NCI-H1105 treated with DMSO at 0.1 percent for 48 hours (cell line): ENCODE measurements at places on chromosomes 1 and 21.

- DNase-seq = no peak
Measured at GRCh38 chr1:56450004-56450666, 129.2 kb downstream of the PLPP3 start.

GRCh38 chr21:26844258-26845065 is 747 bp downstream of the ADAMTS1 start:
- DNase-seq = no peak

DNA sequence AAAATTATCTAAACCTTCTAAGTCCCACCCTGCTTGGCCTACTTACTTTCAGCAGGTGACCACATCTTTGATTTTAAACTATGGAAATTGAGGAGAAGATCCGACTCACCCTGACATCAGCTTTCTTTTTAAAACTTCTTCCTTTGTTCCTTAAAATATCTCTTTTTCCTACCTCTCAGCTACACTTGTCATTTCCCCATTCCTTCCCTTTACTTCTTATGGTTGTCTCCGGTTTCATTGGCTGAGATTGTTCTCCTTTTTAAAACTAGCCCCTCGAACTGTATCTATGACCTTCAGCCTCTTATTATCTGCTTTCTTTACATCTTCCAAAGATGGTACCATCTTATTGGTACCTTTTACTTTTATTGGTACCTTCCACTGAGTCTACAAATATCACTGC is 87.8 kb upstream of the NRIP1 start:
- no peak for DNase-seq

DNA sequence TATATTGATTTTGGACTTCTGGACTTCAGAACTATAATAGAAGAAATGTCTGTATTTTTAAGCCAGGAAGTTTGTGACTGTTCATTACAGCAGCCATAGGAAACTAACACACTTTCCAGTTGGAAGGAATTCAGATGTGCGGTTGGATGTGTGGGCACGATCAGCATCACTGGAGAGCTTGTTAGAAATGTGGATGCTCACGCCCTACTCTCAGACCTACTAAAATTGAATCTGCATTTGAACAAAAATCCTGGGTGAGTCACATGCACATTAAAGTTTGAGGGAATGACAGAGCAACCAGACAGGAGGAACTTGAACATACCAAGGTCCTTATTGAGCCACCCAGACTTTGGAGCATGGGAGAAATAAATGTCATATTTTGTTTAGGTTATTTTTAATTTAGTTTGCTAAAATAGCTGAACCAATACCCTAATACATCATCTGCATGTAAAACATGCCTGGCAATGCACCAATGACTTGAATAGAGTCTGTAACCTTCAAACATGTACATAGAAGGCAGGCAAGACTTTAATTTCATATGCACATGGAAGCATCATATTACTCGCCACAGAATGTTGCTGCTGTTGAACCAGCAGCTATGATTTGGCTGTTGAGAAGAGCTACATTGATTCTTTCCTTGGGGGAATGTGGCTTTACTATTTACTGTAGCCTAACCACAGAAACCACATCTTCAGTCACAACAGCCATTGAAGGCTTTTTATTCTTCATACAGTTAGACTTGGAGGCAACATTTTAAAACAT is 346.2 kb downstream of the BARHL2 start:
- no peak for DNase-seq

GRCh38 chr1:44949286-44949685 is 37.1 kb downstream of the EIF2B3 start:
- no peak for DNase-seq

DNA sequence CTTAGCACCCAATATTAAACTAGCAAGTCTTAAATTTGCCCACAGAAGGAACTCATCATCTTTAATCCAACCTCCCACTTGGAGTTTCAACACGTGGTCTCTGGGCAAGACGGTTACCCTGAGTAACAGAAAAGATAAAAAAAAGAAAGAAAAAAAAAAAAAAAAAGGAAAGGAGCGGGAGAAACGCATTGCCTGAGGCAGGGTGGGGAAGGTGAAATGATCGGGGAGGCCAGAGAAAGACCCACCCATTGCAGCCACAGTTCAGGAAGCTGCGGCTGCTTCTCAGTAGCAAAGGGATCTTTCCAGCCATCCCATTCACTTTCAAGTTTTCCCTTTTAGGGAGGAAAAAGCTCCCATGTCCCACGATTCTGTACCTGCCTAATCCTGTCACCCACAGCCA is 32.0 kb upstream of the OTUD3 start:
- no peak for DNase-seq

DNA sequence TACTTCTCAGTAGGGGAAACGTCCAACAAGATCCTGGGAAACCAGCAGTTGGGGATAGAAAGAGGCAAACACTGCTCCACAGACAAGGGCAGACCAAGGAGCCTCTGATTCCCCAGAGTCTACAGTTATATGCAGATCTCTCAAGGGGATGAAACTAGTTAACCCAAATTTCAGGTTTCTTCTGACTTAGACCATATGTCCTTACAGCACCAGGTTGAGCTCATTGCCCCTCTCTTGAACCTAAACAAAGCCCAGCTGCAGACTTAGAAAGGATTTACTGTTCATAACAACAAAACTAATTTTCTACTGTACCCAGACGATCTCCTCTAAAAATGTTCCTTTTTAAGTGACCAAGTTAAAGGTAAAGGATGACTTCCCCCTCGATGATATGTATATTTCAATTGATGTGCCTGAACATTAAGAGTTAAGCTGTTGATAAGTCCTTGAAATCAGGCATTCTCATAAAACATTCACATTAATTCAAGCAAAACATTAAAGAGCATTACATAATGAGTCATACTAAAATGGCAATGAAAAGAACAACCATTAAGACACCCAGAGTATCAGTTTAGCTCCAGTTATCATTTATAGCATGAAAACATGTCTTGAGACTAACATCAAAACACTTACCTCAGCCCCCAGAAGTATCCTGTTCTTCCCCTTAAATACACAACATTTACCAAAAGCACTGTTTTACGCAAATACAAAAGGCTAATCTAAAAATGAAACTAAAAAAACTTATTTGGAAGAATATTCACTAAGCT is 24.1 kb downstream of the SMYD3 start:
- DNase-seq = no peak

GRCh38 chr1:29289493-29289892 is 53.2 kb downstream of the PTPRU start:
- no peak for DNase-seq

GRCh38 chr21:35478161-35479064 is 429.3 kb upstream of the RUNX1 start:
- DNase-seq = no peak

DNA sequence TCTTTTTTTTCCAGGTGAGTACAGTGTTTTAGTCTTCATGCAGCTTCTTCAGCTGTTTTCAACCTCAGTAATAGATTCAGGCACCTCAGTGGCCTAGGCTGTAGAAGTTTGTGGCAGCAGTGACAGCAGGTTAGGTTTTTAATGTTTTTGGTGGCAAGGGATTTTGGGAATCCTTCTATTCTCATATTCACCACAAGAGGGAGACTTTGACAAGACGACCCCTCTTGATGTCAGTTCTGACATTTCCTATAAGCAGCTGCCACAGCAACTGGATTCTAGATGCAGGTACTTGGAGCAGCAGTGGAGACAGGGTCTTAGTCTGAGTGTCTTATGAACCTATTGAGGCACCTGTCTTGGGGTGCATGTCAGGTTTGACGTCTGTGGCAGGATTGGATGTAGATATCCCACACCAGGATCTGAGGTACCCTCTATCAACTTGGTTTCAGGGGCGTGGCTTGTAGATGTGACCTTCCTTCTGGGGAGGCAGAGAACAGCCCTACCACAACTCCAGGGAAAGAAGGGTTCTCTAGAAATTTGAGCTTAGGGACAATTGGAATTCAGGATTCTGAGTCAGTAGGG is 1104.2 kb upstream of the TMPRSS15 start:
- DNase-seq = peak; percentile 18

- DNase-seq = no peak
Measured at GRCh38 chr1:222095606-222096475, 354.0 kb upstream of the DUSP10 start.

DNA sequence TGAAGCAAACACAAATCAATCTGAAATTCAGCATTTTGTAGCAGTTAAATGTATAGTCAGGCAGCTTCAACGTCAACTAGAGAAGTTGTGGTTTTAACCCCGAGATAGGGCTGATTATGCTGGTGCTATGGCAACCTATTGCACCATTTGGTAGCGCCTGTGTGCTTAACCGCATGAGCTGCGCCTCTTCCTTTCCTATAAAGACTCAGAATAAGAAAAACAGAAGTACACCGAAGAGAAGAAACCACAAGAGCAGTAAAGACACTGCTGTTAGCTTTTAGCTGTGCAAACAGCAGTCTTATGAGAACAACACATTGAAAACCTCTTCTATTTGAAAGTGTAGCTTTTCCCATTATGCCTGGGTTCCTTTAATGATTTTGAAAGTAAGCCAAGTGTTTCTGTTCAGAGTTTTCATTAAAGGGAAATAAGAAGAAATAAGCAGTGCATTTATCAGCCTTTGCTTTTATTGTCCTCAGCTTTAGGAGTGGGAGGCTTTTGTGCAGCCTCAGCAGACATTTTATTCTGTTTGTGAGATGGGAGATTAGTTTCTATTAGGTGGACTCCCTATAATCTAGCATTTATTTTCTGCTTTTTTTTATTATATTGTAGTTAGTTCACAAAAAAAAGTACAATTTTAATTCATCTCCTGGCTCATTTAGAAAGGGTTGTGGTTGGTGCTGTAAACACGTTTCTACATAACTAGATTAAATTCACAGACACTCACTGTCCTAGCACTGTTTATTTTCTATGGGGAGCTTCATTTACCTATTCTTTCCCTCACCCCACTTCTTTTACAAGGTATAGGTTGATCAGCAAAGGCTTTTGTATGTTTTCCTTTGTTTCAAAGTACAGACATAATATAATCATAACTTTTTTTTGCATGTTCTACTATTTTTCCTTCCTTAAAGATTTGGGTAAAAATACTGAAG is 43.3 kb downstream of the PTPRC start:
- DNase-seq = peak; percentile 95

DNA sequence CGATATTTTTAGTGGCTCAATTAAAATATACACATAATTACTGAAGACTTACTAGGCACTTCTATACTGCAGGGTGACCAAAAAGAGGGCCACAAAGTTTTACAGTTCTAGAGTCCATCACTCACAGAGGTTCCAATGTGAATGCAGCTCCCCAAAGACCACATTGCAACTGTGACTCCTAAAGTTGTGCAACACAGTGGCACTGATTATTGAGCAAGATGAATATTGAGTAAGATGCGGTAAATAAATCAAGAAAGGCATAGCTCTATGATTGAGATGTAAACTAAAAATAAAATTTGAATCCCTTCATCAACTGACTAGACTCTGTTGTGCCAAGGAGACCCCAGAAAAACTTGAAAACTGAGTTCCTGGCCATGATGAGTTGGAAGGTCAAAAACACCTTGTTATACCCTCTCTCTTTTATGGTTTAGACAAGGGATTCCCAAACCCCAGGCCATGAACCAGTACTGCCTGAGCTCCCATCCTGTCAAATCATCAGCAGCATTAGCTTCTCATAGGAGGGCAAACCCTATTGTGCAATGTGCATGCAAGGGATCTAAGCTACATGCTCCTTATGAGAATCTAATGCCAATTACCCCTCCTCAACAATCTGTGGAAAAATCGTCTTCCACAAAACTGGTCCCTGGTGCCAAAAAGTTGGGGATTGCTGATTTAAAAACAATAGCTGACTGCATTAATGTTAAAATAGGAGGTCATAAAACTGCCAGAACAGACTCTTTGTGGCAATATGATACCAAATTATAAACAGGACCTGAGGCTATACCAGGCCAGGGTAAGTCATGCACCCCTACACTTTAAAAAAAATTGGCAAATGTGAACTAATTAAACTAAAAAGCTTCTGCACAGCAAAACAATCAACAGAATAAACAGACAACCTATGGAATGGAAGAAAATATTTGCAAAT is 94.3 kb downstream of the ADGRL4 start:
- no peak for DNase-seq

- DNase-seq = no peak
Measured at GRCh38 chr21:34129901-34130715, 56.7 kb downstream of the MRPS6 start.

GRCh38 chr21:41953831-41954653 is at the start of gene C2CD2:
Gene C2CD2 (minus strand): TSS chr21:41954018. CDS start chr21:41953648, 370 bp downstream.
- peak; percentile 27 for DNase-seq
